ENCODE measurements at places on chromosomes 12 and 14. TPM values are rescaled to one million over a fixed set of nuclear protein-coding genes. Genes with fewer than 3 reads are reported as not detected.

DNA sequence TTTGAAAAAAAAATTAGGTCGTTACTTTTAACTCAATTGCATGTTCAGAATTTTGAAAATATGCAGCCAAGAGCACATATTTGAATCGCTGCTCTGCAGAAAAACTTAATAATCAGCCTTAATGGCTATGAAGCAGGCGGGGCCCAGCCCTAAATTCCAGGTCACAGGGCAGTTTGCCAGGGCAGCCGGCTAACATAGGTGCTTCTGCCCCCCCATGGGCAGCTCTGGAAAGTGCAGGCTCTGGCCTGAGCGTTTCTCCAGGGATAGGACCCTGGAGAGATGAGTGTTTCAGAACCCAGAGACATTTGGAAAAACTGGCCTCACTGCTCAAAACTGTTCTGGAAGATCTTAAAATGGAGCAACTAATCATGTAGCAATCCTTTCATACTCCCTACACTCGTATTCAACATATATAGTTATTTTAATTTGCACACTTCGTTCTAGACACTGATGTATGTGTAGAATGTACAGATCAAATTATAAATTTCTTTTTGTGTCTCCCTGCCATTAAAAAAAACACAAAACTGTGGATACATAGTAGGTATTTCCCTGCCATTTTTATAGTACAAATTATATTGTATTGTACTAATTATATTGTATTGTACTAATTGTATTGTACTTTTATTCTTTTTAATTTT lies 26.0 kb upstream of the PTGR2 start:
- H3K27me3 ChIP-seq = no peaks in the 10 kb centered on the region
- no peaks in the 10 kb centered on the region for H3K36me3 ChIP-seq
- peak; percentile 94 for DNase-seq
- H3K27ac ChIP-seq = no peak overlapping the region
- peaks cover 33% of the 10 kb centered on the region for H3K4me1 ChIP-seq

DNA sequence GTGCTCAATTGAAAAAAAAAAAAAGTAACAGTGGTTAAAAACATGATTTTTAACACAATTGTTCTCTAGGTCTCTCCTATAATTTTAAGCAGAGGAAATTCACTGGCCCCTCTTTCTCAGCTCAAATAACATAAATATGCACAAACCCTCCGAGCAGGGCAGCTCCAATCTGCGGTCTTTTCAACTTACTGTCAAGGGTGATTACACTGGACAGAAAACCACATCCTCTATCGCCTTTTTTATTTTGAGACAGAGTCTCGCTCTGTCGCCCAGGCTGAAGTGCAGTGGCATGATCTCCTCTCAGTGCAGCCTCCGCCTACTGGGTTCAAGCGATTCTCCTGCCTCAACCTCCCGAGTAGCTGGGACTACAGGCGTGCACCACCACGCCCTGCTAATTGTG lies 16.5 kb upstream of the GABARAPL1 start:
- no peaks in the 10 kb centered on the region for H3K27me3 ChIP-seq
- peaks cover 24% of the 10 kb centered on the region for H3K4me1 ChIP-seq
- no peak overlapping the region for H3K4me3 ChIP-seq
- H3K27ac ChIP-seq = no peak overlapping the region
- DNase-seq = no peak
- H3K36me3 ChIP-seq = no peaks in the 10 kb centered on the region

DNA sequence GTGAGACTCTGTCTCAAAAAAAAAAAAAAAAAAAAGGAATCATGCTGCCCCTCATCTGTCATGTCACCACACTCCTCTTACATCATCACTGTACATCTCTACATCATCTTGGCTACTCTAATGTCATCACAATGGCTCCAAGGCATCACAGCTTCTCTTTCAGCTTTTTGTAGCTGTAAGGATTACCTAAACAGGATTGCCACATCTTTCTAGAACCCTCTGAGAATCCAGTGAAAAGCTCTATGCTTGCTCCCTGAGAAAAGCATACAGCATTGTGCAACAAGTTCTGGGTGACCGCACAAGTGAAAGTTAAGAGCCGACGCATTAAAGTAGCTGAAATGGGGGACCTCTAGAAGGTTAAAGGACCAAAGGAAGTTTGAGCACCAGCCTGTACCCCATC lies 272.5 kb downstream of the C12orf50 start:
- H3K27ac ChIP-seq = no peak overlapping the region
- no peaks in the 10 kb centered on the region for H3K27me3 ChIP-seq
- H3K4me3 ChIP-seq = no peak overlapping the region

DNA sequence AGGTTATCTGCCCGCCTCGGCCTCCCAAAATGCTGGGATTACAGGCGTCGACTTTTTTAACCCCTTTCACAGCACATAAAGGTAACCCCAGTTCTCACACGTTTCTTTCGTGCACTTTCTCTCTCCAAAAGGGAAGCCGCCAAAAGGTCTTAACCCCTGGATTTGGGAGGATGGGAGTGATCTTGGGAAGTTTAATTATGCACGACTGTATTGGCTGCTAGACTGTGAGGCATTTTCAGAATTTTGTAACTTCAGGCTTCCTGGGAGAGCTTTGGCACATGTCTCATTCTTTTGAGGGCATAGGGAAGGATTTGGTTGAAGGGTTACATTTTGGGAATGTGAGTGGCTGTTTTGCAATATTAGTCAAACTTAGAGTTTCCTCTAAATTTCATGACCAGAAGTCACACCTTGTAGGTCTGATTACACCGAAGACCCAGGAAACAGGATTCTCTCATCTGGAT lies 1.4 kb upstream of the SMARCC2 start:
- H3K36me3 ChIP-seq = peaks cover 3% of the 10 kb centered on the region
- peaks cover 21% of the 10 kb centered on the region for H3K4me1 ChIP-seq
- H3K27me3 ChIP-seq = no peaks in the 10 kb centered on the region

DNA sequence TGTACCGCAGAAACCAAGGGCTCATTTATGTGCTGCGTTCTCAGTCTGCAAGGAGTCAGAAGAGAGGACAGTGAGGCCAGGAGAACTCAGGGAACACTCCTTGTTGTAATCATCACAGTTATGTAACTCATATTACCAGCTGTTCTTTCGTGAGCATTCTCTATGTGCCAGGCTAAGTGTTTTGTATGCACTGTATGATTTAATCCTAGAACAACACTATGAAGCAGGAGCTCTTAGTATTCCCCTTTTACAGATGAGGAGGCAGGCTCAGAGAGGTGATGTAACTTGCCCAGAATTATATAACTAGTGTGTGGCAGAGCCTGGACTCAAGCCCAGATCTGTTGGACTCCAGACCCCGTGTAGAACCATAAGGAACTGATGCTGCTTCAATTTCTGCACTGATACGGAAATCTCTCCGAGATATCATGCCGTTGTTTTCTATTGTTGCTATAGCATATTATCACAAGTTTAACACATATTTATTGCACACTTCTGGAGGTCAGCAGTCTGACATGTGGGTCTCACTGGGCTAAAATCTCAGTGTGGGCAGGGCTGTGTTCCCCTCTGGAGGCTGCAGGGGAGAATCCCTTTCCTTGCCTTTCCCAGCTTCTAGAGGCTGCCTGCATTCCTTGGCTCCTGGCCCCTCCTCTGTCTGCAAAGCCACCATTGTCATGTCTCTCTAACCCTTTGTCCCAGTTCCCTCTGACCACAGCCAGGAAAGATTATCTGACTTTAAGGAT lies 16.3 kb upstream of the CD9 start:
- no peaks in the 10 kb centered on the region for H3K27me3 ChIP-seq
- no peak overlapping the region for H3K4me3 ChIP-seq
- H3K36me3 ChIP-seq = no peaks in the 10 kb centered on the region
- peaks cover 31% of the 10 kb centered on the region for H3K4me1 ChIP-seq
- no peak for DNase-seq

Gene KRT77
- total RNA-seq = not detected

Gene MYL2
- not detected for total RNA-seq

Gene DLST
- 61.1 TPM for total RNA-seq

All from PC-3 (cell line).